Caudate nucleus (tissue), 63 donors: ENCODE measurements at places on chromosomes 2 and 18.

- no peak for DNase-seq
Observed at GRCh38 chr2:199015072-199015471, 442.7 kb downstream of the SATB2 start.

DNA sequence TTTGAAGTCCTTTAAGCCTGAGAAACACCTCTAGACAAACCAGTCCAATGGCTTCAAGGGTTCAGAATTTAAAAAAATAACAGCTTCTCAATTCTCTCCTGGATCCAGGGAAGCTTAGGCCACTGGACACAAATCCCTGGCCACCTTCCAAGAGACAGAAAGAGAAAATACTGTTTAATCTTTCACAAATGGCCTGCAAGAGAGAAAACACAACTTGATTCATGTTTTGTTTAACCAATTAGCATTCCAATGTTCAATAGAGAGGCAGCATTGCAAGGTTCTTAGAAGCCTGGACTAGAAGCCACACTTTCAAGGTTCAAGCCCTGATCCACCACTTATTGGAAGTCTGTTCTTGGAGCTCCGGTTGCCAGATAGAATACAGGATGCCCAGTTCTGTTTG is 109.0 kb upstream of the PARD3B start:
- DNase-seq, result no peak

DNA sequence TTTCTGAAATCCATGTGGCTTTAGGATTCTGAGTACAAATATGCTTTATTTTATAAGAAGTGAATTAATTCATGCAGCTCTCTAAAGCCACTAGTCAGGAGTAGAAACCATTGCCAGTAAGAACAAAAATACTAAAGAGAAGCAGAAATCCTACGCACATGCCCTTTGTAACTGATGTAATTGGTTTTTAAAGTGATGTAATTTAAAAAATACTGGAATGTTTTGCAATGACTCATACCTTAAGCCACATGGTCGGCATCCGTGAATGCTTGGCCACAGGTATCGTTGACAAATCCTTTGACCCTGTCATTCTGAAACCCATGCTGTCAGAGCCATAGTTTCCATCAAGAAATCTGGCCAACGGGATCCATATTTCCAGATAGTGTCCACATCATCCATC is 213.3 kb downstream of the ACKR3 start:
- no peak for DNase-seq

DNA sequence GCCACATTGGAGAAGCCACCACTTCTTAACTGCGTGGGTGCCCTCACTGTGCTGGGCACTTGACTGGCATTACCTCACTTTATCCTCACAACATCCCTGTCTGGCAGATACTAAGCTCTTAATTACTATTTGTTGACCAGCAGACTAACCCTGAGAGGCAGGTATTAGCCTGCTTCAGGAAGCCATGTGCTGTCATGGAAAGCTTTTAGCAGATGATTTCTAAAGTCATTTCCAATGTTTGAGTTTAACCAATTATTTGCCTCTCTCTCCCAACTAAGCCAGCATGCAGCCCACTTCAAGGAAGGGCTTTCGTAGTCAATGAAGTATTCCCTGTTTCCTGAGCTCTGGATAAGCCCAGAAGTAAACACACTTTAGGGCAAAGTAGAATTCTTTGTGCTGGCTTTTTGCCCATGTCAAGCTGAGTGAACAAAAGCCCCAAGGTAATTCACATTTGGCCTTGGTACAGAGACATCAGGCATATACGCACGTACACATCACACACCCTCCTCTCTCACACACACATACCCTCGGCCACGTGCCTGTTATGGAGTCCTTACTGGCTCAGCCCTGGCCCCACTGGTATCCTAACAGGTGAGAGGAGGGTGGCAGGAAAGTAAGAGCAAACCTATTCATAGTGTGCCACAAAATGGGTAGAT is 108.6 kb downstream of the C1D start:
- DNase-seq, result no peak
